CD8-positive, alpha-beta memory T cell (primary cell): ENCODE measurements at places on chromosomes 1 and 21.

- no peak for DNase-seq
Observed at GRCh38 chr1:57316291-57316690, 107.6 kb downstream of the DAB1 start.

DNA sequence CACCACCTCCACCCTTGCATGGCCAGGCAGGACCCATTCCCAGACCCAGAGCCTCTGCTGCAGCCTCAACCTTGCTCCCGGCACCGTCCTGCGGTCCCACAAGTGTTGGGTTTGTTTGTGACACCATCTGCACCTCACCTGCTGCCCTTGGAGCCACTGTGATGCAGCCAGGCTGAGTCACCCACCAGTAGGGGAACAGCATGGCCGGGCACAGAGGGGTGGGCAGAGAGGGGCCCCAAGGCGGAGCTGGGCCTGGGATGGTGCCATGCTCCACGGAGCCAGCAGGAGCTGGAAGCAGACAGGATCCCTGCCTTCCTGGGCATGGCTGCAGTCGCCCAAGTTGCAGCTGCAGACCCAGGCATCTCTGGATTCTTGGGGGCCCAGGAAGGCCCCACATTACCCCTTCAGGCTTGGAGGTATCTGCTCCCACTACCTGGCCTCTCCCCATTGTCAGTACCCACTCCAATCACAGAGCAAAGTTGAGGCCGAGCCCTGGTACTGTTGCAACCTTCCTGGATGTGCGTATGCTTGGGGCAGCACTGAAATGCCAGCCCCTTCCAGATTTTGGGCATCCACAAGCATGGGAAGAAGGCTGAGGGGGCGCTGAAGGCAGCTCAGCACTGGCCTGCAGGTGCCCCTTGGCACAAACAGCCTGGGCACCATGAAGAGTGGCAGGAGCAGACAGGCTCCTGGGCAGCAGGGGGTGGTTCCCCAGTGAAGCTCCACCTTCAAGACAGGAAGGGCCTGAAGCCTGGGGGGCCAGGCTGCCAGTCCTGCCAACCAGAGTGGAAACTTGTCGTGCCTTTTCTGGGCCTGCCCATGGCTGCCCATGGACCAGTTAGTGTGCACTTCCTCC, 172.8 kb downstream of the MATN1 start:
- no peak for DNase-seq

- DNase-seq: no peak
Observed at GRCh38 chr21:38183961-38184360, 72.8 kb upstream of the KCNJ15 start.

DNA sequence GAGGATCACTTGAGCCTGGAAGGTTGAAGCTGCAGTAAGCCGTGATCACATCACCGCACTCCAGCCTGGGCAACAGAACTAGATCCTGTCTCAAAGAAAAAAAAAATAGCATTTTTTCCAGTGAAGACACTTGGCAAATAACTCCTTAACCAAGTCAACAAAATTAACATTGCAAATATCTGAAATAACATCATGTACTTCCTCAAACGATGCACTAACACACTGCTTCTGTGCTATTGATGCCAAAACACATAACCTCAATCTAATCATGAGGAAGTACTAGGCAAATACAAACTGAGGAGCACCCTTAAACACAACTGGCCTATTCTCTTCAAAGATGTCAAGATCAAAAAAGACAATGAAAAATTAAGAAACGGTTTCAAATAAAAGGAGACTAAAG, 32.3 kb downstream of the PABPC4 start:
- no peak for DNase-seq

- no peak for DNase-seq
Observed at GRCh38 chr1:5253036-5253435, 598.6 kb downstream of the AJAP1 start.

GRCh38 chr1:176165573-176165972, 41.5 kb downstream of the COP1 start:
- no peak for DNase-seq

DNA sequence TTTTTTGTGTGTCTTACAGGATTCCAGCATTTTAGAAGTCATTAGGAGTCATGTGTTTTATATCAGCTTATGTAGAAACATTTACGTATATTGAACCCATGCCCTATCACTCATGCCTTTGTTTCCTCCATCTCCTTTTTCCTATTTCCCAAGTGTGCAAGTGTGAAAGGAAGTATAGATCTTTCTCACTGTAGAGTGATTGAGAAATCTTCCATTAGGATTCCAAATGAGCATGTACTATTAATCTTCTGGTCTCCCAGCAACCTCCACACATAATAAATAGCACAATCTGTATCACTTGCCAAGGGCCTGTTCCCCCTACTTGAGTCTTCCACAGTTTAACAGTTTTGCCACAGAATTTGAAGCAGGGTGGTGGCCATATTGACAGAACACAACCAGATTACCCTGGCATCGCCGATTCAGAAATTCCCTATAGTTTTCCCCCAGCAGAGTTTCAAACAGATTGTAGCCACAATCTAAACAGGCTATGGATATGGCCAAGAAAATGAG, 1052.8 kb downstream of the TTLL7 start:
- no peak for DNase-seq
